ENCODE measurements at places on chromosomes 2 and 18.

DNA sequence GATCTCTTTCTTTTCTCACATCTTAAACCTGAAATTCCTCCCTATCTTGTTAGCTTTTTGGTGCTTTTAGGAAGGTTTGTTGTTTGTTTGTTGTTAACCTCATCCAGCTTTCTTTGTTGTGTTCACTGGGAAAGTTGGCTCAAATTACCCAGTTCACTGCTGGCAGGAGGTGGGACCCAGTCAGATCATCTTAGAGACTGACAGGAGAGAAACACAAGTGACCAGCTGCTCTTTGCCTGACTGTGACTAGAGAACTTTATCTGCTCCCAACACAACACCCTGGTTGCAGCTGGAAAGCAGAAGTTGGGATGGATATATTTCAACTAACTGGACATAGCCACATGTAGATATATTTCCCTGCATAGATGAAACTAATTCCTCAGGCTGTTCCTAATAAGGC lies 10.0 kb downstream of the MAPK4 start:
- no peak for DNase-seq

GRCh38 chr2:101408925-101409324 lies 21.6 kb upstream of the CREG2 start:
- no peak for DNase-seq

- no peak for DNase-seq
These were observed 26.6 kb downstream of the MFF start for GRCh38 chr2:227351639-227352038.

- no peak for DNase-seq
These were observed 73.8 kb downstream of the HDAC4 start for GRCh38 chr2:239326831-239327535.

GRCh38 chr18:13437034-13437433 lies 218.5 kb downstream of the LDLRAD4 start:
- no peak for DNase-seq

DNA sequence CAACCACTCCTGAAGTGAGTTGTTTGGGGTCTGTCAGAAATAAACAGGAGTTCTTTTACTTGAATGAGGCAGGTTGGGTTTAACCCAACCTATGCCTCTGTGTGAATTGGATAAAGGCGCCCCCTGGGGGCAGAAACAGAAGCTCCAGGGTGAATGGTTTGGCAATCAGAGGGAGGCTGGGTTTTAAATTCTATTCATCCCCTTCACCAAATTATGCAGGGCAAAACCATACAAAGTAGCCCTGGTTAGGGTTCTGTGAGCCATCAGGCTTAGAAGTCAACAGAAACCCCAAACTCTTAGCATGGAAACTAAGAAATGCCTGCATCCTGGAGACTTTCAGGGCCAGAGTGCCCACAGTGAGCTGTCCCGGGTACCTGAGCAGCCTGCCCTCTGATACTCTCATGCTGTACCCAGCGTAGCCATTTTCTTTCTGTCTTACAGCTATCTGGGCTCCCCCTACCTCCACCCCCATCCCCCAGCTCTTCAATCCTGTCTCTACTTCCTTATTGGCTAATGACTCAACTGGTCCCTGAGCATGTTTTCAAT lies 241.5 kb downstream of the ICOS start:
- DNase-seq, result no peak

DNA sequence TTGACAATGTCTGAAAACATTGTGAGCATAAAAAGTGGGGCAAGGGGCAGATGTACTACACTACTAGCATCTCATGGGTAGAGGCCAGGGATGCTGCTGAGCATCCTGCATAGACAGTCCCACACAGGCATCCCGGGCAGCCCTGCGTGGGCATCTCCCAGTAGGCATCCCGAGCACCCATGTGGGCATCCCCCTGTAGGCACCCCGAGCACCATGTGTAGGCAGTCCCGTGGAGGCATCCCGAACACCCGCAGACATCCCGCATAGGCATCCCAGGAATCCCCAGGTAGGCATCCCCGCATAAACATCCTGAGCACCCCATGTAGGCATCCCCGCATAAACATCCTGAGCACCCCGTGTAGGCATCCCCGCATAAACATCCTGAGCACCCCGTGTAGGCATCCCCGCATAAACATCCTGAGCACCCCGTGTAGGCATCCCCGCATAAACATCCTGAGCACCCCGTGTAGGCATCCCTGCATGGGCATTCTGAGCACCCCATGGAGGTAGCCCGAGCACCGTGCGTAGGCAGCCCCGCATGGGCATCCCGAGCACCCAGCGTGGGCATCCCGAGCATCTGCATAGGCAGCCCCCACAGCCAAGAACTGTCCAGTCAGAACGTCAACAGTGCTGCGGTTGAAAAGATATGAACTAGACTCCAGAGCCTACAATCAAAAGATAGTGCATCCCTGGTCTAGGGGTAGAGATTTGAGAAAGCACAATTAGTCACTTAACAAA lies 273.5 kb downstream of the NBAS start:
- no peak for DNase-seq

- DNase-seq, result peak; percentile 70
These were observed 3.0 kb downstream of the SCG2 start for GRCh38 chr2:223598994-223599639.

GRCh38 chr2:127932199-127932876 lies 46.6 kb upstream of the AMMECR1L start:
- DNase-seq, result peak; percentile 83

DNA sequence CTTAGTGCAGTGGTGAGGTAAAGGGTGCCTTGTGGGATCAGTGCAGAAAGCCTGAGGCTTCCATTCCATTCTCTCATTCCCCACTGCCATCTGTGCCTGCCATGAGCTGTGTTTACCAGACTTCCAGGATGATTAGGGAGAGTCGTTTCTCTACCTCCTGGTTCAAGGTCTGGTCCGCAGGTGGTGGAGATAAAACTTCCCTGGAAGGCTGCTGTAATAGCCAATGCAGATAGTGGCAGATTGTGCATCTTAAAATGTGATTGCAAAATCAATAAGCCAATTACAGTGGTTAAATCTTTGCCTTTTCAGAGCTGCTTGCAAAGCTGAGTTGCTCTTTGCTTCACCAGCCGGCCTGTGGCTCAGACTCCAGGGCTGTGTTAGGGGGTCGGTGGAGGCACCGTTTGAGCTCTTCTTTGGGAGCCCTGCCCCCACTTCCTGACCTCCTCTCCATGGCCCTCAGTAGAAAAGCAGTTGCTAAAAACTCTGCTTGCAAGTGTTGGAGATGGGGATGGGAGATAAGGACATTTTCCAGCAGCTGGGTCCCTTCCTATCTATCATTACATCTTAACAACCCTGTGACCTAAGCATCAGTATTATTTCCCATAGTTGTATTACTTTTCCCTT lies 95.2 kb upstream of the HS6ST1 start:
- no peak for DNase-seq

DNA sequence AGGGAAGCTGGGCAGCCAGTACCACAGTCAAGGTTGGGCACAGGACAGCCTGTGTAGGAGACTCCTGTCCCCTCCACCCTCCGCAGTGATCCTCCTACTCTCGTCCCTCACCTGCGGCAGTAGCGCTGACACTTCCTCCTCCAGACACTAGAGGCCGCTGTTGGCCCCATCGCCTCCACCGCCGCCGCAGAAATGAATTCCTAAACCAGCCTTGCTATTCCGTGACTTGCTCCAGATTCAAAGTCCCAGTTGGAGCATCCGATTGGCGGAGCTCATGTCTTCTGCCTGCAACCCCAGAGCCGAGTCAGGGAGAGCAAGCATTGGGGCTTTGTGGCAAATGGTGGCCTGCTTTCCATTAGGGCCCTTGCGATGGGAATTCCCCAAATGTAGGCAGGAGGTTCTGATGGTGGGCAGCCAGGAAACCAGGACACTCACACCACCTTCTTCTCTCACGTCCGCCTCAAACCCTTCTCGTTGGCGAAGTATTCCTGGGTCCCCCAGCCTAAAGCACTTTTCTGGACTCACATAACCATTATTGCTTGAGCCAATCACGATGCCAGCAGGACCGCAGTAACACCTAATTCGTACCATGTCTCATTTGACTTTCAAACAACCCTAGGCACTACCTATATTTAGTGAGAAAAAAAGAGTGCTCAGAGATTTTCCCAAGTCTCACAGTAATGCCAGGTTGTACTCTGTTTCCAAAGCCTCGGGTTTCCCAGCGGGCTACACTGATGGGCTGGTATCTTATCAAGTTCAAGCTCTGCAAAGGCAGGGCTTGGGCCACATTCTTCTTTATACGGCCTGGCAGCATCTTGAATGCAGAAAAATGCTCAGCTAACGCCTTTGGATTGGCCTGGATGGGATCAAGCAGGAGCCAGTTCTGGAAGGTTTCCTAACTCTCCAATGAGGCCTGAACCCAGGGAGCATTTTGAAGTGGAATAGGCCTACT lies 1.2 kb upstream of the DNAJB2 start:
- DNase-seq, result no peak

DNA sequence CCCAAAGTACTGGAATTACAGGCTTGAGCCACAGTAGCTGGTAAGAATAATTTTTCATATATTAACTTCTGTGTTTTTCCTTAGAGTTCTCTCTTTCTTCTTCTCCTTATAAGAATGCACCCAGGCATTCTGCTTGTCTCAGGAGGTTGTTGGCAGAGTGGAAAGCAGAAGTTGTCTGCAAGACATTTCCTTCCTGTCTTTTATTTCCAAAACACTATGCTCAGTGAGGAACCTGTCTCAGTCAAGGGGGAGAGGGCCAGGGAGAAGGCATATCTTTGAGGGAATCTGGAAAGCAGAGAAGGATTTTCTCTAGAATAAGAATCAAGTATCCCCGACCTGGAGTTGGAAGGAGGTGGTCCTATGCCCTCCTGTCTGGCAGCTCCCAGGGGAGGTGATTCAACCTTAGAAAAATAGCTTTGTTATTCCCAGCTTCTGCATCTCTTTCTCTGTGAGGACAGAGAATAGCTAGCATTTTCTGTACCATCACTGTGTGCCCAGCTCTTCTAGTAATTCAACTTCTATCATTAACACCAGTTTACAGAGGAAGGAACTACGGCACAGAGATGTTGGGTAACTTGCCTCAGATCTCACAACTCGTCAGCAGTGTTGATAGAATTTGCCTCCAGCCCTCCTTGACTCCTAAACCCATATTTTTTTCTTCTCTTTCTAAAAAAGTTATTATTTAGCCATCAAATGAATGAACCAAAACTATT lies 3.8 kb upstream of the LPIN2 start:
- no peak for DNase-seq

- no peak for DNase-seq
These were observed 30.7 kb upstream of the ACAA2 start for GRCh38 chr18:49843778-49844625.

- no peak for DNase-seq
These were observed 8.3 kb downstream of the MAT2A start for GRCh38 chr2:85547089-85547858.

GRCh38 chr2:16096962-16097361 lies 156.6 kb downstream of the MYCN start:
- no peak for DNase-seq

- DNase-seq, result no peak
These were observed 7.4 kb downstream of the ANKAR start for GRCh38 chr2:189681903-189682302.

DNA sequence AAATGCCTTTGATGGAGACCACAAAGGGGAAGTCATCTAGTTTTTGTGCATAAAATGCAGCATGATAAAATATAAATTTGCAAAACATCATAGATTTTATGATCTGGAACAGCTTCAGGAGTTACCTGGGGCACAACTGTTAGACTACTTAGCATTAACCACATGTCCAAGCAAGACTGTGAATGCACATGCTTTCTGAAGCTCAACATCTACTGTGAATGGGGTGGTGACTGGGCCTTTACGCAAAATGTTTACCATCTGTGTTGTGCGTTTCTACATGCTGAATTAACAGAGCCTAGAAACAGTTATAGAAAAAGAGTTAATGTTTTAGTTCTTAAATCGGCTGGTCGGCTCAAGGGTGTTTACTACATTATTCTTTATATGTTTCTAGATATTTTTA lies 45.5 kb downstream of the KCTD1 start:
- DNase-seq, result no peak

DNA sequence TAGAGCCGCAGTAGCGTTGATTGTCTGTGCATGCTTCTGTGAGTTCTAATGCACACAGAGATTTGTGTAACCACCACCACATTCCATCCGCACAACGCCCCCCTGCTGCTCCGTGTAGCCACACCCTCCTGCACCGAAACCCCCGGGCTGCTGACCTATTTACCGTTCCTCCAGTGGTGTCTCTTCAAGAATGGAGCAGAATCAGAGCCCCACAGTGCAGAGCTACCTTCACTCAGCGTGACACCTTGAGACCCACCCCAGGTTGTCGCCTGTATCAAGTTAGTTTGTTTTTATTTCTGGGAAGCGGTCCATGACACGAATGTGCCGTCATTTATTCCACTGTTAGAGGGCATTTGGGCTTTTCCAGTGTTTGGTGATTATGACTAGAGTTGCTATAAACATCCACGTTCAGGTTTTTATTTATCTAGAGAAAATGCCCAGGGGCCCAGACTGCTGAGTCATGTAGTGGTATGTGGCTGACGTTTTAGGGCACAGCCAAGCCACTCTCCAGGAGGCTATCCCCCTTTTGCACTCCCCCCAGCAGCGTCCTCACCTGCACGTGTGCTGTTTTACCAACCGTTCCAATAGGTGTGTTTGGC lies 266.8 kb downstream of the NDUFA10 start:
- DNase-seq, result no peak

DNA sequence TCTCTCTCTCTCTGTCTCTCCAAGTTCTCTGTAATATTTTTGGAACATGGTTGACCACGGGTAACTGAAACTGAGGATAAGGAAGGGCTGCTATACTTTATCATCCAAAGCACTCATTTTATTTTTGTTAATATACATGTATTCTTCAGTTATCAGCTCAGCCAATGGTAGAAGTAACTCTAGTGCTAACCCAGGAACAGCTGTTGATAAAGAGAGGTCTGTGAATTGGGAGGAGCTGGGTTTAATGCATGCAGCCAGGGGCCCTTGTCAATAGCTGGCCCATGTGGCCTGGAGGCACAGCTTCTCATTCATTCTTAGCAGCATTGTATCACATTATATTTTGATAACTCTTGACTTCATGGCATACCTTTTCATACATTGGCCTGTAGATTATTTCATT lies 401.6 kb downstream of the EPHA4 start:
- no peak for DNase-seq

- DNase-seq, result no peak
These were observed 31.3 kb downstream of the PTPRM start for GRCh38 chr18:7598167-7599047.

DNA sequence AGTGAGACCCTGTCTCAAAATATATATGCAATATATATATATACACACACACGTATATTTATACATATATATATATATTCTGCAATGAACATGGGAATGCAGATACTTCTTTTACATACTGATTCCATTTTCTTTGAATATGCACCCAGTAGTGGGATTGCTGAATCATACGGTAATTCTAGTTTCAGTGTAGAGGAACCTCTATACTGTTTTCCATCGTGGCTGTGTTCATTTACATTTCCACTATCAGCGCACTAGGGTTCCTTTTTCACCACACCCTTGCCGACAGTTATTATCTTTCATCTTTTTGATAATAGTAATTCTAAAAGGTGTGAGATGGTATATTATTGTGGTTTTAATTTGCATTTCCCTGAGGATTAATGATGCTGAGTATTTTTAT lies 52.3 kb upstream of the SLC39A10 start:
- no peak for DNase-seq
